Activated naive CD4-positive, alpha-beta T cell treated with anti-CD3 and anti-CD28 coated beads, Interleukin-2, amount 50 U/mL, for 72 hours (primary cell): ENCODE measurements at places on chromosomes 7 and 10.

- no peak for DNase-seq
Observed at GRCh38 chr7:96903906-96904305, 101.4 kb upstream of the DLX6 start.

- no peak for DNase-seq
Observed at GRCh38 chr10:6802759-6803426, 222.8 kb upstream of the PRKCQ start.

DNA sequence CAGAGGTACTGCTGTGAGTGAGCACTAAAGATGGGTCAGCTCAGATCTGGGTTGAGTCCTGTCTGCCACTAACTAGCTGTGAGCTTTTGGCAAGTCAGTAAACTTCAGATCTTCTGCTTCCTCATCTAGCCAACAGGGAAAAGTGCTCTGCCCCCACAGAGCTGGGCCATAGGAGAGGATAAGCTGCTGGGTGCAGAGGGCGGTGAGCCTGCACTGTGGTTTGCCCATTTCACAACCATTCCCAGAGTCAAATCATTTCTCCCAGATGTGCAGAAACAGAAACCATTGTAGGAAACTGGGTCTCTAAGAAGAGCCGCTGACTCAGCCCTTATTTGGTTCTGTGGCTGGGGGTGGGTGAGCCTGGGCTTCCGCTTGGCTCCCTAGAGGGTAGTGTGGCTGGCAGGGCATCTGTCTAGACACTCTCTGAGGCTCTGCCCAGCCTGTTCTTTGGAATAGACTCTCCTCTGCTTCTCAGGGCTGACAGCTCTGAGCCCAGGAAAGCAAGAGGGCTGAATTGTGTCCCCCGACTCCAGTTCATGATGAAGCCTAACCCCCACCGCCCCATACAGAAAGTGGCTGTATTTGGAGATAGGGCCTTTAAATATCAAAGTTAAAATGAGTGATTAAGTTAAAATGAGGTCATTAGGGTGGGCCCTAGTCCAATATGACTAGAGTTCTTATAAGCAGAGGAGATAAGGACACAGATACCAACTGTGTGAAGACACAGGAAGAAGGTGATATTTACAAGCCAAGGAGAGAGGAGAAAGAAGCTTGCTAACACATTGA is 29.5 kb upstream of the ARHGAP22 start:
- no peak for DNase-seq

DNA sequence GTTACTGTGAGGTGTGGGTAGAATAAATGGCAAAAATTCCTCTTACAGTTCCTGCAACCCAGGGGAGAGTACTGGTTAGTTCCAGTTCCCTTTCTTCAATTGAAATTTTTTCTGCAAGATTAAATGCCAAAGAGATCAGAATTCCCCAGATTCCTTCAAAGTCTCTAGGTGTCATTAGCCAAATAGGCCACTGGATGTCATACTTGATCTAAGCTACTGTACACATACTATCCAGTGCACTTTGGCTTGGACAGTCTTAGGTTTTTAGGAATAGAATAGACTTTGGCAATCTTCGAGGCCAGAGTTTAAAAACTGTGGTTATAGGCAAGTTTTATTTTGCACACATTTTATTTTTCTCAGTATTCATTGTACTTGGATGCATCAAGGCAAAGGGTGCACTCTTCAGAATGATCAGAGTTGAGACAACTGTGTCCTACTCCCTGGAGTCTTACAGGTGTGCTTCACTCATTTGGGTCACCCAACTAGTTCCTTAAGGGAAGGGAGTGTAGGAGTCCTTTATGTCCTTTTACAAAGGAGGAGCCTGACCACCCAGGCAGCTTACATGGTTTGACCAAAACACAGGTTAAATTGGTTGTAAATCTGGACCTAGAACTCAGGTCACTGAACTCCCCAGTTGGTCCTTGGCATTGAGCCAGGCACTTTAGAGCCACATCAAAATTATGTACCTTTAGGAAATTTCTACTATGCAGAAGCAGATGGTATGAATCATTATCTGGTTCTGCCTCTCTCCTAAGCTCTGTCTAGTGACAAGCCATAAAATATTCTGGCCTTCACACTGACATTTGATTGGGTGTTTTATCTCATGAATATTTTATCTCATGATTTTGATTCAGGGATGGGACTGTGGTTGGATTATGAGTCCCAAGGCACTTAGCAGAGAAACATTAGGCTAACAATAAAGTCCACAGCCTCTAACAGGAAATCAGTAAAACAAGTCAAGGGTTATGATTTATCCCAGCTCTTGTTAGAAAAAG is 49.5 kb downstream of the ASAH2B start:
- DNase-seq, result no peak

DNA sequence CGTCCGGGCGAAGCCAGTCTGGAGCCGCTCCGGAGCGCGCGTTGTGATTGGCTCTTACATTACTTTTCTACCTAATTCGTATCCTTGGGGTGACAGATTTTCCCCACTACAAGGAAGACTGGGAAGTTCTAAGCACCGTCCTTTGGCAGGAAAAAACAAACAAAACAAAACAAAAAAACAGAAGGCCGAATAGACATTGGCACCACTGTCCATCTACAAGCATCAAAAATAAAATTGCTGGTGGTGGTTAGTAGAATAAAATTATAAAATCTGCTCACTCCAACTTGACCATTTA is 651 bp upstream of the SKAP2 start:
- no peak for DNase-seq

- DNase-seq, result no peak
Observed at GRCh38 chr10:44958196-44958897, 1.3 kb upstream of the RASSF4 start.

DNA sequence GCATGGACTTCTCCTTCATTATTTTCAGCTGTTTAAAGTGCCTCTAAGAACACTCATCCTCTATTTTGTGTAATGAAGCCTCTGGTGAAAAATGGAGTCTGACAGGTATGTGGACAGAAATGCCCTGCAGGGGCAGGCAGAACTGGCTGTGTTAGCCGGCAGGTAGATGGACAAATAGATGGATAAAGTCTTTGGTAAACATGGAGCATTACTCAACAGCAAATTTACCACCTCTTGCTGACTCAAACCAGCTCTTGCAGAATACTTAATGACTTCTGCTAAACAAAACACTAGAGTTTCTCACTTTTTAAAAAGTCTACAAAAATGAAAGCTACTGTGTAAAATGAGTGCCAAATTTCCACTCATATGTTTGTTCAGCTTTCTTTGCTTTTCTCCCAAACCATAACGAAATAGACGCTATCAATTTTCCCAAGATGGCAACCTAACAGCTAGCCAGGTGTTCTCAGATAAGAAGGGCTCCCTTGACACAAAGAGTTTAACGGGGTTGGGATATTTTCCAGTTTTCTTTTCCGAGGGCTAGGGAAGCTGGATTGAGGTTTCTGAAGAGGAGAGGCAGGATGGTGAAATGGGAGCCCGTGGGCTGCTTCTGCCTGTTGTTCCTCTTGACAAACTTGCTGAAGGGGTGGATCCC is 71.9 kb upstream of the HABP2 start:
- DNase-seq, result no peak

GRCh38 chr10:35495521-35496119 is 109.5 kb upstream of the GJD4 start:
- no peak for DNase-seq

- no peak for DNase-seq
Observed at GRCh38 chr7:32890010-32890792, 1.4 kb downstream of the KBTBD2 start.

DNA sequence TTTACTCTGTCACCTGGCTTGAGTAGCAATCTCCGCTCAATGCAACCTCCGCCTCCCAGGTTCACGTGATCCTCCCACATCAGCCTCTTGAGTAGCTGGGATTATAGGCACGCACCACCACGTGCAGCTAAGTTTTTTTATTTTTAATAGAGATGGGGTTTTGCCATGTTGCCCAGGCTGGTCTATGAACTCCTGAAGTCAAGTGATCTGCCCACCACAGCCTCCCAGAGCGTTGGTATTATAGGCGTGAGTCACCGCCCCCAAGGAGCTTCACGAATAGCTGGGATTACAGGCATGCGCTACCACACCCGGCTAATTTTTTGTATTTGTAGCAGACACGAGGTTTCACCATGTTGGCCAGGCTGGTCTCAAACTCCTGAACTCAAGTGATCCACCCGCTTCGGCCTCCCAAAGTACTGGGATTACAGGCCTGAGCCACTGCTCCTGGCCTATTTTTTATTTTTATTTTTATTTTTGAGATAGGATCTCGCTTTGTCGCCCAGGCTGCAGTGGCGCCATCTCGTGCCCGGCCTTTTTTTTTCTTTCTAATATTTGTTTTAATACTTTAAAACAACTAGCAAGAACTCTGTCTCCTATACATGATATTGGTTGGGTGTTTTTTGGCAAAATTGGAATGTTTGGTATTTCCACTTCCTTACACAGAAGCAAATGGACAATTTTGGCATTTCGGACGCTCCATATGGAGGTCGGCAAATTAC is 1.1 kb downstream of the EFCAB10 start:
- no peak for DNase-seq

GRCh38 chr7:94449151-94449725 is 54.5 kb downstream of the COL1A2 start:
- DNase-seq, result no peak

GRCh38 chr7:92639213-92639896 is 49.2 kb upstream of the FAM133B start:
- DNase-seq, result no peak

DNA sequence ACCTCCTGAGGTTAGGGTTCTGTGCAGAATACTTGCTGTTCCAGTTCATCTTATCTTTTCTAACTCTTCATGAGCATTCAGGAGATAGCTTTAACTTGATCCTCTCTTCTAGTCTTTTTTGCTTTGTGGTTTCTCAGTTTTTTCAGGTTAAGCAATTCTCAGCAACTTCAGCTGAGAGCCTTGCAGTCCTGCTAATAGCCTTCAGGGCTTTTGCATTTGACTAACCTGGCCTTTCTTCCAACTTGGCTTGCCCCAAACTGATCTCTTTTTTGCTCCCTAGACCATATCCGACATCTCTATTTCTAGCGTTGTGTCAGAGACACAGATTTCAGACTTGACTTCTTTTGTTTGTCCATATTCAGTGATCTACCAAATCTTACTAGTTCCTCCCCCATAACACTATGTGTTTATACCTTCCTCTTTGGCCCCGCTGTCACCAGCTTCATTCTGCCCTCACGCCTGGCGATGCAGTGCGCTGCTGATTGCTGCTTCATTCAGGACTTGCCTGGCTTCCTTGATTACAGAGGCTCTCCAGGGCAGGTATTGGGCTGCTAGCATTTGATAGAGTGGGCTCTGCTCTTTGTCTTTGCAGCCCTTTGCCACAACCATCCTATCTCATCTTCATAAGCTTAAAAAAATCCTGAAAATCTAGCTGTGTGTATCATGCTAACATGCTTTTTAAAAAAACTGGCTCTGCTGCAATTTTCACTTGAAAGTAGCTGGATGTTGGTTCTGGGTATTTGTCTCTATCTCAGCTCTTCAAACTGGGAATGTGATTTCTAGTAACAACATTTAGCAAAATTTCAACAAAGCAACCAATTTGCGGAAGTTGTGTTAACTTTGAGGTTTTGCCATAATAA is 9.6 kb downstream of the CUL1 start:
- DNase-seq, result no peak

DNA sequence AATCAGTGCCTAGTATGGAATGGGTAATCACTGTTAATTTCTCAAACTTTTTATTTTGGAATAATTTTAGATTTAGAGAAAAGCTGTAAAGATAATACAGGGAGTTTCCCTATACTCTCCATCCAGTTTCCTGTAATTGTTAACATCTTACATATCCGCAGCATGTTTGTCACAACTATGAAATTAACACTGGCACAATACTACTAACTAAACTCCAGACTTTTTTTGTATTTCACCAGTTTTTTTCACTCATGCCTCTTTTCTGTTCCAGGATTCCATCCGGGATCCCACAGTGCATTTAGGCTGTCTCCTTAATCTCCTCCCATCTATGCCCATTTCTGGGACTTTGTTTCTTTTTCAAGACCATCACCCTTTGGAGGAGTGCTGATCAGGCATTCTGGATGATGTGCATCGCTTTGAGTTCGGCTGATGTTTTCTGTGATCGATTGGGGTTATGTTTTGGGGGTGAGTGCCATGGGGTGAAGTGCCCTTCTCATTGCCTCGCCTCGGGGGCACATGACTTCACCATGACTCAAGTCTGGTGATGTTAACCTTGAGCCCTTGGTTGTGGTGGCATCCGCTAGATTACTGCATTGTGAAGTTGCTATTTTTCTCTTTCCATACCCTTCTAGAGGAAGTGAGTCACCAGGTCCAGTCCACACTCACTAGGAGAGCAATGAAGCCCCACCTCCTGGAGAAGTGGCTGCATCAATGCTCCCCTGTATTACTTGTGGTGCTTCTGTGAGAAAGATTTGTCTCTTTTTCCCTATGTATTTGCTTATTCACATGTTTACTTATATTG is 43.9 kb upstream of the GRB10 start:
- peak; percentile 39 for DNase-seq

DNA sequence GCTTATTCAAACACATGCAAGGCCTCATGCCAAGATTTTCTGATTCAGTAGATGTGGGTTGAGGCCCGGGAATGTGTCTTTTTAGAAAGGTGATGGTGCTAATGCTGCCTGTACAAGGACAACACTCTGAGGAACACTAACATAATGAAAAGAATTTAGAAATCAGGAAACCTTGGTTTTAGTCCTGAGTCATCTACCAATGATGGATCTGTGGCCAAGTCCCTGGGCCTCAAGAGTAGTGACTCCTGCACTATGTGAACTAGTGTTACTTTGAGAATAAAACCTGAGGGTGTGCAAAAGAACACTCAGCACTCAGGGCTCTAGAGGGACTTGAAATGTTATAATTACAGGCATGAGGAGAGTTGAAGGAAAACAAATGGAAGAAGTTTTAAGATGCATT is 741.7 kb upstream of the GALNT17 start:
- no peak for DNase-seq

DNA sequence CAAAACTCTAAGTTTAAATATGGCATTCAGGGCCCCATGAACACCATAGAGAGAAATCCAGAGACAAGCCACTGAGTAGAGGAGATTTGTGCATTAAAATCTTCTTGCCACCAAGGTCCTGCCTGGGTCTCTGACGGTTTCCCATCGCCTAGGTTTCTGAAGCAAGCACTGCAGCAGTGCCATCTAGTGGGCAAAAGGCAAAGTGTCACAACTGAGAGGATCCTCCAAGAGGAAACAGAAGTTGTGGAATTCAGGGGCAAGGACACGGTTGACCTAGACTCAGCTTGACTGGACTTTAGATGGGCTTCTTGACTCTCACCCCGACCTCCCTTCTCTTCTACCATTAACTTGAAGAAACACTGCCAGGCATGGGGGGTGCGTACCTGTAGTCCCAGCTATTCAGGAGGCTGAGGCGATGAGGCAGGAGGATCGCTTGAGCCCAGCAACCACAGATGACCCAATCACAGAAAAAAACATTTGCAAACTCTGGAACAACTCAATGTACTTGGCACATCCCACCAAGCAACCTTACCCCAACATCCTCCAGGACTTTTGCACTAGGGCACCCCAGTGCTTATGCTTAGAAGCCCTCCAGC is 604.1 kb downstream of the GALNT17 start:
- no peak for DNase-seq

GRCh38 chr10:70495691-70496261 is 17.2 kb downstream of the PALD1 start:
- no peak for DNase-seq

- no peak for DNase-seq
Observed at GRCh38 chr10:86349474-86349873, 17.1 kb downstream of the GRID1 start.

GRCh38 chr10:4048236-4048864 is 263.3 kb upstream of the KLF6 start:
- no peak for DNase-seq

- DNase-seq, result no peak
Observed at GRCh38 chr10:86803156-86803555, 46.7 kb downstream of the BMPR1A start.

GRCh38 chr10:126130271-126130710 is 233.9 kb downstream of the FANK1 start:
- no peak for DNase-seq

GRCh38 chr10:53713431-53713830 is 940.8 kb upstream of the MBL2 start:
- DNase-seq, result no peak
